ENCODE measurements at places on chromosomes 12 and 14.

GRCh38 chr12:50242751-50243191, 40.5 kb downstream of the LIMA1 start:
- no peak for DNase-seq

DNA sequence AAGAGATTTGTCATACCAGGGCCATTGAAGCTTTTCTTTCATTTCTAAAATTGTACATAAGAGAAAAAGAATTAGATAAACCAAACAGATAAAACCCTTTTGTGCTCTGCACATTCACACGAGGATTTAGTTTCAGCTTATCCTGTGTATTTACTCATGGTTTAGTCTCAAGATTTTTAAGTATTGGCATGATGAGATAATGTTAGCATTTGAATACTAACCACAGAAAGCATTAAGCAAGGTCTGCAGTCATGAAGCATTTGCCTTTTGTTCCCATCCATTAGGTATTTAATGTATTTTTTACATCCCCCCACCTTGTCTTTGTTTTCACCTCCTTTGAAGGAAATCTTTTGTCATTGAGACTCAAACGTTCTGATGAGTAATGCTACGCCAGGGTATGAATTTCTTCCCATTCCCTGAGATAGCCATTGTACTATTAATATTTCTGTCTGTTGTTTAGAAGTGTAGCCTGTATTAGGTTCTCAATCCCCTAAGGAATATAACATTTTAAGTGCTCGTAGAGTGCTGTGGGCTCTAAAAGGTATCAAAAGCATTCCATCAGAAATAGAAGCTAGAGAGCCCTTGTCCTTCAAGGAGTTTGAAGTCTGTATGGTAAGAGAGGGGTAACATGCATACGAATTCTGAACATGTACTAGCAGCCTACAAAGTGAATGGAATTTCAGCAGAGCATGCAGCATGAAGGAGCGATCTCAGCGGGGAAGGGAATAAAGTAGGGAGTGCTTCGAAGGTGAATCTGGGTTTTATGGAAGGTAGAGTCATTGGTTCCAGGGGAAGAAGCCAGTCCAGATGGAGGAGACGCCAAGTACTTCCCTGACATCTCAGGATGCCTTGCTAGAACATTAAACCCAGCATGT, 22.3 kb downstream of the CRADD start:
- no peak for DNase-seq

DNA sequence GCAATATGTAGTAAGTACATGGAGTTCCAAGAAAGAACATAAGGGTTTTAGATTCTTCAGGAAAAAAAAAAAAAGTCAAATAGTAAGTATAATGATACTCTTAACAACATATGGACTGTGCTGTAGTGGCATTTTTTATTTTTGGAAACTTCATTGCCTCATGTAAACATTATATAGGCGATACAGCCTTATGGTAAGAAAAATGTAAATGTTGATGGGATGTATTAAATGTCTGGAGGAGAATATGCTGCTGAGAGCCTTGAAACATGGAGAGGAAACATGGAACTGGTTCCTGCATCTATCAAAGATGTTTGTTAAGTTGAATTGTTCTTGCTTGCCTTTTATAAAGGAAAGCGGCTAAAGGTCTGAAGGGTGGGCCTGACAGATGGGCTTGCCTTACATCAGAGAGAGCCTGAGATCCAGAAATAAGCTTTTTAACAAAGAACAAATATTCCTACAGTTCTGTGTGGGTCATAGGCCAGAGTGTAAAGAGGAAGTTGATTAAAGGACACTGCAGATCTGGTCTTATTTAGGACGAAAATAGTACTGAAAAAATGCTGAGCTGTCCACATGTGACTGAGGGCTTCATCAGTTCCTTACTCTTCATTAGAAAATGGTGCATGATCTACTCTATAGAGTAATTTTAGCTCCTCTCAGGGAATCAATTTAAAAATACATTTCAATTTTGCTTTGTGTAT, 448.1 kb upstream of the DCN start:
- DNase-seq, result no peak

DNA sequence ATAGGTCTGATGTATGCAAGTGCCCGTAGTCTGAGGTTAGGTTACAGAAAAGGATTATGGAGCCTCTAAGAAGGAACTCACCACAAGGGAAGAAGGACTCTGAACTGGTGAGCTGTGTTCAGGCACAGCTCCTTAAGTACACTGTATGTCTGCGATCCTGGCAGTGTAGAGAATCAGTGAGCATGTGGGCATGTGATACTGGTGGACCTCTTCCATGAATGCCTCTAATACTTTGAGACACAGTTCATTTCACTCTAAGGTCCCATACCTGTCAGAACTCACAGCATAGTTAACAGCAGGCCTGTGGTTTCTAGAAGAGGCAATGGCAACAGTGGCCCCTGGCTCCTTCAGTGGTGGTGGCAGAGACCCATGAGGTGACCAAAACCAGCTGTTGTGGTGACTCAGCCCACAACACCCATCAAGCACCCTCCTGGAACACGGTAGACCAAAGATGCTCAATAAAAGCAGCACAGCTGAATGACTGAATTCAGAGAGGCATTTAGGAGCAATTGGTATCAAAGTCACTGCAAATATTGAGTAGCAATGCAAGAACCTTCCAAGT, 6.9 kb upstream of the OR6J1 start:
- DNase-seq, result no peak

- no peak for DNase-seq
These were observed 101.6 kb downstream of the NTS start for GRCh38 chr12:85975716-85976115.

DNA sequence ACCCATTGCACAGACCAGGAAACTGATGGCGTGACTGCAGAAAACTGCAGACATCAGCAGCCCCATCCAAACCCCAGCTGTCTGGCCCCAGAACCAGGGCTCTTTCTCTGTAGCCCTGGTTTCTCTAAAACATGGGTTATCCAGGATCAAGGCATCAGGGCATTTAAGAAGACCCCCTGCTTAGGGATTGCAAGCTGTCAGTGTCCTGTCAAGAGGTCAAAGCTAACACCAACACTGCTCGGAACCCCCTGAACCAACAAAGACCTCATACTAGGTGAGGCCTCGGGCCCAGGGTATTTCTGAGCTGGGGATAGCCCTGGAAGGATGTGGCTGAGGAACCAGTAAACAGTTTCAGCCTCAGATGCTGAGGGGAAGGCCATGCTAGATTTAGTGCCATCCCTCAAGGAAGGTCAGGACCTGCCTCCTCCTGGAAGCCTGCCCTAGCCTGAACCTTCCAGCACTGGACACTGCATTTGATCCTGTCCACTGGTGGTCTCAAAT, 39.2 kb downstream of the BCL11B start:
- no peak for DNase-seq

- DNase-seq, result no peak
These were observed 61.2 kb downstream of the ATXN7L3B start for GRCh38 chr12:74598819-74599218.

- DNase-seq, result no peak
These were observed 1.6 kb upstream of the C12orf71 start for GRCh38 chr12:27083861-27084394.

- no peak for DNase-seq
These were observed 46.2 kb downstream of the PAWR start for GRCh38 chr12:79644274-79645234.

DNA sequence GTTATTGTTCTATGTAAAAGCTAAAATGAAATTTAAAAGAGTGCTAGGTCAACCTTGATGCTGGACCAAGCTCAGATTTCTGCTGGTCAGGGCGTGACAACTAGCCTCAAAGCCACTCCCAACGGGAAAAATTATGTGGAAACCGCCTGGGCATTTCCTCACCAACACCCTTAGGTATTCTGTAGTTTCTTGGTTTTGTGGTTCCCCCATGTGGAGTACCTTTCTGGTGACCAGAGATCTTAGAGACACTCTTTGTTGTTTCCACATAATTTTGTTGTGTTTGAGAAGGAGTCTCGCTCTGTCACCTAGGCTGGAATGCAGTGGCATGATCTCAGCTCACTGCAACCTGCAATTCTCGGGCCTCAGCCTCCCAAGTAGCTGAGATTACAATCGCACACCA, 119.9 kb downstream of the DENND5B start:
- DNase-seq, result no peak

DNA sequence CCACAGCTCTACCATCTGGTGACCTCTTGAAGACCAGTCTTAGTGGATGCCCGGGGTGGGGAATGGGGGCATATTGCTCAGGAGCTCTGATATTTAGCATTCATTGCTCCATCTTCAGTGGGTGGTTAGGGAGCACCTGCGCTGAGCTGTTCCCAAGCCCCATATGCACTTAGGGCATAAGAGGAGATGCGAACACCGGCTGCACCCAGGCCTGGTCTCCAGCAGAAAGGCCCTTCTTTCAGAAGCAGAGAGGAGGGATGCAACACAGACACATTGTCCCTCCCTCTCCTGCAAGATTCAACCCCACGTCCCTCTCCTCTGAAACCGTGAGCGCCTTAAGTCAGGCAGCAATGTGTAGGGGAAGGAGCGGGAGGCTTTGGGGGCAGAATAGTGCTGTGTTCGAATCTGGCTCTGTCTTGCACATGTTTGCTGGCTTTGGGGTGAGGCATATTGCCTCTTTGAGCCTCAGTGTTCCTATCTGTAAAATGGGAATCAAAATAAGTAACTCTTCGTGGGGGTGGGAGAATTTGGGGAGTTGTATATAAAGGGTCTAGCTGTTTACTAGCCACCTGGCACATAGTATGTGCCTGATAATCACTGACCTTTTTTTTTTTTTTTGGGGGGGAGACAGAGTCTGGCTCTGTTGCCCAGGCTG, 87.7 kb downstream of the FOXN4 start:
- DNase-seq, result no peak

- no peak for DNase-seq
These were observed 27.4 kb upstream of the KLRB1 start for GRCh38 chr12:9634969-9635754.

DNA sequence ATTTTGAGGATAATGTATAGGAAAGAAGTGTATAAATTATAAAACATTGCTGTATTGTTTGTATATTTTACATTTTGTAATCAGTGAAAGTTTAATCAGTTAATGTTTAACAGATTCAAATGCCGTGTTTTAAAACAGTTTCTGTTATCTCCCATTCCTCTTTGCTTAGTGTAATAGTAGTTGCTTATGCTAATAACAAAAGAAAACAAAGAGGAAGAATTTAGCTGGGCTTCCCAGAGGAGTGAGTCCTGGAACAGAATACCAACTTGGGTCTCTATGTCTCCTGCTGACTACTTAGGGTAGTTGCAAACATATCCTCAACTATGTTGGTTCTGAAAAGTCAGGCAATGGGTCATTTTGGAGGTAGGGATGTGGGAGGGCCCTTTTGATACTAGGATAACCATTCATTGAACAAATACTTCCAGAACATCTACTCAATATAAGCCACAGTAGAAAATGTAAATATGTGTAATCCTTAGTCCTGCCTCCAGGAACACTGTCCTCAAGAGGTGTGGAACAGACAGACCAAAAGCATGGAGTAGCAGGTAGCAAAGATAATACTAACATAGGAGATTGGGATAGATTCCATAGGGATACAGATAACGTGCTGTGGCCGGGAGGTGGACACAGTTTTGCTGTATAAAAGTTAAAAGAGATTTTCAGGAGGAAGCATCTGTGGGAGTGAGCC, 36.1 kb upstream of the EVL start:
- DNase-seq, result no peak

DNA sequence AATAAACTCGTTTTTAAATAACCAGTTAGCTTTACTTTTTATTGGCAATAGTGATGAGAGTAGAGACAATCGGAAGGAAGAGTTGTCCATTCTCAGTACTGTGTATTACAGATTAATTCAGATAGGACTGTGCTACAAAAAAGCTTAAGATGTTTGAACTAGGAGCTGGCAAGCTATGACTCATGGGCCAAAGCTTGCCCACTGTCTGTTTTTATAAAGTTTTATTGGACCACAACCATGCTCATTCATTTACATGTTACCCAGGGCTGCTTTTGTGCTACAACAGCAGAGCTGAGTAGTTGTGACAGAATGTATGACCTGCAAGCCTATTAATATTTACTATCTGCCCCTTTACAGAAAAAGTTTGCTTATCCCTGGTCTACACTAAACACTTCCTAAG, 19.4 kb downstream of the GNS start:
- DNase-seq, result no peak

DNA sequence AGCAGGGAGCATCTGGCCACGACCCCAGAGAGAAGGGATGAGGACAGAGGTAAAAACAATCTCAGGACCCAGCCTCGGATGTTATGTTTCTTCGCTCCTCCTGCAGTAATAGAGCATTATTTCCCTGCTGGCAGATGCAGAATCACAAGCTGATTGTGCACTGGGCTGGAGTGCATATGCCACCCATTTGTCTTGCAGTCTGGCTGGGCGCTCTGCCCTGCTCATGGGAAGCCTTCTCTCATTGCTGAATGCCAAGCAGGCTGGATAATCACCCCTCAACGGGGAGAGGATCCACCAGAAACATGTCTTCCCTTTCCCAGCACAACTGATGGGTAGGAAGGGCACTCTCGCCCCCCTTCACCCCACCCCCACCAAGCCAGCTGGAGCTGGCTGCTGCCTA, 8.5 kb upstream of the VASH1 start:
- DNase-seq, result no peak

DNA sequence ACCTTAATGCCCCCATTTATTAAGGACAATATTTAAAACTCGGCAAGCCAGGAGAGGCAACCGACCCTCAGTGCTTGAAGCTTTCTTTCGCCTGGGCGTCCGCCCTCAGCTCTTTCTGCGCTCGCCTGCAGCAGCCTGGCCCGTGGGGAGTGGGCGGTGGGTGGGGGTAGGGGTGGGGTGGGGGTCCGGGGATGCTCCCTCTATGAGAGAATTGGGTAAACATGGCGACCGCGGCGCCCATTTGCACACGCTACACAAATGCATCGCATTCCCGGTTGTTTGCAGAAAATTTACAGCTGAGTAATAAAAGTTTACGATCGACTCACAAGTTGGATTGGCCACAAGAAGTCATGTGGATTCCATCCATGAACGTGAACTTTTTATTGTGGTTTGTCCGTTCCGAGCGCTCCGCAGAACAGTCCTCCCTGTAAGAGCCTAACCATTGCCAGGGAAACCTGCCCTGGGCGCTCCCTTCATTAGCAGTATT, 7.7 kb downstream of the HOXC8 start:
- no peak for DNase-seq

- no peak for DNase-seq
These were observed 54.7 kb downstream of the RPS6KA5 start for GRCh38 chr14:91005716-91006115.

DNA sequence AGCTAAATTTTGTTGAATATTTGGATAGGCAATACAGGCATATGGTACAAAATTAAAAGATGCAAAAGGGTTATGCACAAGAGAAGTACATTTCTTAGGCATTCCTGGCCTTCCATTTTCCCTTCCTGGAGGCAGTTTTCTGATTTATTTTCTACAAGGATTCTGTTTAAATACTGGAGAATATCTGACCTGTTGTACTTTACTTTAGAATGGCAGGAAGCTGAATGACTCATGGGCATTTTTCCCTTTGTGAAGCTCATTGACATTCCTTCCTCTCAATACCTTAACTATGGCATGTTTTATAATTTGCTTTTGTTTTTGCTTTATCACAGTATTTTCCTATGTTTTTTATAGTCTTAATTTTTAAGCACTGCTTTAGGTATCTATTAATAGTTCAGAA, 62.7 kb downstream of the RCOR1 start:
- no peak for DNase-seq

- DNase-seq, result no peak
These were observed 724.0 kb upstream of the TMEM132C start for GRCh38 chr12:127542931-127543330.

GRCh38 chr14:33835261-33835655, 115.6 kb downstream of the EGLN3 start:
- DNase-seq, result no peak

GRCh38 chr14:103765526-103765925, 49.9 kb downstream of the ZFYVE21 start:
- DNase-seq, result no peak

Data from activated effector memory CD4-positive, alpha-beta T cell treated with anti-CD3 and anti-CD28 coated beads, Interleukin-2, amount 50 U/mL, for 16 hours (primary cell).